ENCODE measurements at places on chromosomes 7 and 10.

GRCh38 chr10:31701546-31701945 is 227.1 kb downstream of the ARHGAP12 start:
- no peak for DNase-seq

DNA sequence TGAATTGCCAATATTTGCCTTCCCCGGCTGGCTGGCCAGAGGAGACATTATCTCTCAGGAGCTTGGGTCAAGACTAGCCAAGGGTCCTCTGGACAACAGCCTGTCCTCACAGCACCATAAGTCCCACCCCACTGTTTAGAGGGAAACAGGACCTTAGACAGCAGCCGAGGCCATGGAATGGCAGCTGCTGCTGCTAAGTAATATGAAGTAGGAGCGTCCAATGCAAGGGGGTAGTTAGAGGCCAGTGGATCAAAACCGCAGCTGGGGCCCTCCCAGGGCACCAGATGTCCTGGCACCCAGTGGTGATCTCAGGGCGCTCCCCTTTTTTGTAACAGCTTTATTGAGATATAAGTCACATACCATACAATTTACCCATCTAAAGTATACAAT is 12.9 kb upstream of the KCP start:
- no peak for DNase-seq

DNA sequence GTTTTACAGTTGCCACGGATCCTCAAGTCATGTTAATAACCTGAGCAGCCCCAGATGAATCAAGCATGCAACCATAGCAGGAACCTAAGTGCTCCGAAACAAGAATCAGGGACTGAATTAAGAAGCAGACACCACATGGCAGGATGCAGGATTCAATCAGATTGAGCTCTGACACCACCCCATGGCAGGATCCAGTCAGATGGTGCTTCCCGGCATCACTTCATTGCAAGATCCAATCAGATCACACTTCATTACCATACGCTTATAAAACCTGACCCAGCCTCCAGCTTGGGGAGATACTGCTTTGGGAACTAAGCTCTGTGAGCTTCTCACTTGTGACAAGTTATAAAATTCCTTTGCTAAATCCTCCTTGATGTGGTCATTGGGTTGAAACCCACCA is 55.3 kb downstream of the ABCB4 start:
- DNase-seq, result no peak

DNA sequence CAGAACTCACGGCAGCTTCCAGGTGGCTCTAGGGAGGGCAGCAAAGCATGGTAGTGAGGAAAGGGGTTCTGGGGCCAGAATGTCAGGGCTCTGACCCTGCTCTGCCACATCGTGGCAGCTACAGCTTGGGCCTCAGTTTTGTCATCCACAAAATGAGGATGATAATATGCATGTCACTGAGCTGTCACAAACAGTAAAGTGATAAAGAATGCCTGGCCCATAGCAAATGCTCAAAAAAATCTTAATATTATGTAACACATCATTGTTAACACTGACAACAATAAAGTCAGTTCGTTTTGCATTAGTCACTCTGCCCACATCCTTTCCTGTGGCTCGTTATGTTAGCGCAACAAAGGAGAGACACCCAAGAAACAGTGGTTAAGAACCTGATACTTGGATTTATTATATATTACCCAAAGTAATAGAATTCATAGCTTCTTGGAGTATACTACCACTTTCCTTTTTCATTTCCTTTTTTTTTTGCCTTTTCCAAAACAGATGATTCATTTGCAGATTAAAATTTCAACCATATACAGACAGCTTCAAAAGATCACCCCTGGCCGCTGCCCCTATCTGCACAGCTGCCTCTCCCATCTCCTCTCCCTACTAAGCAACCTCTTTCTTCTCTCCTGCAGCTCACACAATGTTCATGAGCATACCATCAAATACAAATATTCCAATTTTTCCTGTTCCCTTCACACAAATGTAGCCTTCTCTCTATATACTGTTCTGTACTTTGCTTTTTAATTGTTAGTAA is 45.5 kb upstream of the DDC start:
- no peak for DNase-seq
